SK-MEL-5 (cell line): ENCODE measurements at places on chromosomes 11 and 22. TPM values are rescaled to one million over a fixed set of nuclear protein-coding genes. Genes with fewer than 3 reads are reported as not detected.

- peak; percentile 59 for DNase-seq
Measured at GRCh38 chr11:99015634-99016454, 4.9 kb upstream of the CNTN5 start.

- no peak for DNase-seq
Measured at GRCh38 chr11:79159657-79160450, 281.0 kb downstream of the TENM4 start.

Gene WNT11
- total RNA-seq: 0.08 and 0.16 TPM in 2 replicates

GRCh38 chr11:117394221-117394925 is 66.7 kb downstream of the CEP164 start:
- no peak for DNase-seq

Gene C22orf15
- not detected in 2 replicates for total RNA-seq

GRCh38 chr11:111942829-111943228 is 5.7 kb downstream of the DIXDC1 start:
- no peak for DNase-seq

DNA sequence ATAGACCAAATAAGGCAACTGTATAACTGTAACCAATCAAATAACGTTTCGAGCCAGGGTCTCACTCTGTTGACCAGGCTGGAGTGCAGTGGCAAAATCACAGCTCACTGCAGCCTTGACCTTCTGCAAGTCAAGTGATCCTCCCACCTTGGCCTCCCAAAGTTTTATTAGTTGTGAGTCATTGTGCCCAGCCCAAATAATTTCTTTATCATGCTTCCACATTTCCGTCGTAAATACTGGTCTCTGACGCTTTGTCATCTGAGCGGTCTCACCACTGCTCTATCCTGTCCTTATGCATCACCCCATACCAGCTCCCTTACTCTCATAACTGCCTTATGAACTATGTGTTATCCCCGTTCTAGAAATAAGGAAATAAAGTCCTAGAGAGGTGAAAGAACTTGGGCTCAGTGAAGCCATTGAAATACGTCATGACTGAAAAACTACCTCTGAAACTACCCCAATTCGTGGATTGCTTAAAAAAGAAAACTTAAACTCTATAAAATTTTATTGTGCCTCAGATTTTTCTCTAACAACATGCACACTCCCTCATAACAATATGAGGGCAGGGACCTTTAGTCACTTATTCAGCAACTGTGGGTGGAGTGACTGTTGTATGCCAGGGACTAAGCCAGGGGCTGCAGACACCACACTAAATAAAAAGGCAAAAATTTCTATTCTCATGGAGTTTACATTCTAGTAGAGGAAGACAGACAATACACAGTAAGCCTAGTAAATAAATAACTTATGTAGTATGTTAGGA is 15.8 kb upstream of the RTN4RL2 start:
- DNase-seq: no peak

GRCh38 chr22:48782811-48783511 is 1044.7 kb downstream of the BRD1 start:
- DNase-seq: peak; percentile 59

DNA sequence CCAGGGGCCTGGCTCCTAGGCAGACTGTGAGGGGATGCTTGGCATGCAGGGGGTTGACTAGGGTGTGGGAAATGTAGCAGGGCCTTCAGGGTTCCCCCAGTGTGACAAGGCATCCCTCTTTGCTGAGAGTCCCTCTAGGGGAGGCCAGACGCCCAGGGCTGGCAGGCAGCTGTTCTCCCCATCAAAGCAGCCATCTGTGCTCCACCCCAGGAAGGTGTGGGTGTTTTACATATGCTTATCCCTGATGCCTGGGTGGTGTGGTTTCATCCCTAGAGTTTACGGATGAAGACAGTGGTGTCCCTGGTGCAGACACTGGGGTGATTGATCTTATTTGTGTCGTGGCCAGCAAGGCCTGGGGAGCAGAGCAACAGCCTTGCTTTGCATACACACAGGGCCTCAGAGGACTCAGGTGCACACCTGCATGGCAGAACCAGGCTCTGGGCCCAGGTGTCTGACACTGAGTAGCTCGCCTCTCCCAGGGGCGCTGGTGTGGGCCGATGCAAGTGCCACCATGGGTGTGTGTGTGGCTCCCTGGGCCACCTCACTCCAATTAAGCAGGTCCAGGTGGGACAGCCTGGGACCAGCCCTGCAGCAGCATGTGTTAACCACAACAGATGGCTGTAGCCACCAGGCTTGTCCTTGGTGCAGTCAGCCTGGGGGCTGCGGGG is 74.2 kb downstream of the MED15 start:
- no peak for DNase-seq

DNA sequence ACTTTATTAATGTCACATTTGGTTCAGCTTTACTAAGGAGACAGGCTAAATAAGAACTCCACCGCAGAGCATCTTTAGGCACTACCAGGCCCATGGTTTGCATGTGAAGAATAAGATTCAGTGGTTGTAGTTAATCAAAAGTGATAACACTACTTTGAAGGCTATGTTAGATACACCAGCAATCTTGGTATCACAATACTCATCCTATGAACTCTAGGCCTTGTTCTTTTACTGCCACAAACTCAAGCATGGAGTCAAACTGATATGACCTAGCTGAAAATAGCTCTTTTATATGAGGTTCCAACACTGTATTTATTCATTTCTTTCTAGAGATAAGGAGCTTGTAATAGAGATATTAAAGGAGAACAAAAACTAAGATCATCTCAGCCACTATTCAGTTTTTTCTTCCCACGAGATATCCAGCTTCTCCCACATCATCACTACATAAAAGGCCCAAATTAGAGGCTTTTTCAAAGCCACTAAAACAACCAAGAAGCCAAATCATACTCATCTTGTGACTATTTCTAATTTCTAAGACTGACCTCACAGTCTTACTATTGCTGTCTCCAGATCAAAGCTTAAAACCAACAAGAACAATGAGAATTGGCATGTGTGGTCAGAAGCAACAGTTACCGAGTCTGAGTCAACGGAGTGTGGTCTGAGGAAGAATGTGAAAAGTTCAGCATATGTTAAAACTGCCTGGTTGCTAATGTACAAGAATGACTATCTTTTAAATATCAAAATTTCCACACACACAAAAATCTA is 25.1 kb upstream of the GUCY1A2 start:
- peak; percentile 55 for DNase-seq

Gene GUCY1A2
- total RNA-seq: 0.27 and 0.34 TPM in 2 replicates

GRCh38 chr11:64510759-64511158 is 80.3 kb upstream of the SLC22A12 start:
- no peak for DNase-seq

DNA sequence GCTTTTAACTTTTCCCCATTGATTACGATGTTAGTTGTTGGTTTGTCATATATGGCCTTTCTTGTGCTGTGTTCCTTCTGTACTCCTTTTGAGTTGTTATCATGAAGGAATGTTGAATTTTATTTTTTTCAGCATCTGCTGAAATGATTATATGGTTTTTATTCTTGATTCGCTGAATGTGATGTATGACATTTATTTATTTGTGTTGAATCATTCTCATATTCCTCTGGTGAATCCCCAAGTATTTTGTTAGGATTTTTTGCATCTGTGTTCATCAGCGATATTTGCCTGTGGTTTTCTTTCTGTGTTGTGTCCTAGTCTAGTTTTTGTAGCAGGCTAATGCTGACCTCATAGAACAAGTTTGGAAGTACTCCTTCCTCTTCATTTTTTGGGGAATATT is 78.2 kb downstream of the GGT1 start:
- no peak for DNase-seq

GRCh38 chr11:130125638-130126037 is 33.9 kb upstream of the ST14 start:
- DNase-seq: no peak

Gene PHRF1
- 22.0 and 22.6 TPM in 2 replicates for total RNA-seq

DNA sequence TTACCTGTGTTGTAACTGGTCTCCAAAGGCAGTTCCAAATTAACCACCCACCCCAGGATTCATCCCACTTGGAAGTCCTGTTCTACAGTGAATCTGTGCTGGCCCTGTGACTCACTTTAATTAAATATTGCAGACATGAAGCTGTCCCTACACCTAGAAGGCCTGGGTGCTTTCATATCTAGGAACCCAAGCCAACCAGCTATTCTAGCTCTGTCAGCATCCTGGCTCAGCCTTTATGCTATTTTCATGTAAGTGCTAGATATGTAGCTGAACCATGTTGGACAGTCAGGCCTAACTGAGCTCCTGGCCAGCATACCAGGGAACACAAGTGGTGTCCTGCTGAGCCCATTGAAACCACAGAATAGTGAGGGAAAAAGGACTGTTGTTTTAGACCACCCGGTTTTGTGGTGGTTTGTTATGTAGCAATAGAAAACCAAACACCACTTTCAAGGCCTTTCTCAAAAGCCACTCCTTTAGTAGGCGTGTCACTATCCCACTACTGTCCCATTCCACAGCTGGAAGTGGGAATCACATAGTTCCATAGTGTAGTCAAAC is 30.3 kb downstream of the CNTF start:
- DNase-seq: no peak

DNA sequence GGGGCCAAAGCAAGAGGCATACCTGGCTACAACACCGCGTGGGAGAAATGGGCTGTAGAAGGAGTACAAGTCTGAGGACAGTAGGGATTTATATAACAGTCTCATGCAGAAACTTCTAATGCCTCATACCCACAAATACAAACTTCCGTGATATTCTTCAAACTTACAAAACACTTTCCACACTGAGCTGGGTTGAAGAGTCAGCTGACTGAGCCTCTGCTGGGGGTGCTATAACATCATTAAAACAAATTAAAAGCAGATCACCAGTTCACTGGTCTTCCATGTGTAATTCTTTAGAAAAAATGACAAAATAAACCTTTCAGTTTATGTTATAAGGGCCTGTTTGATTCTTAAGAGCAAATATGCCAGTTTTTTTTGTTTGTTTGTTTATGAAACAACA is 92.0 kb downstream of the MUC15 start:
- no peak for DNase-seq

Gene LRRN4CL
- 1.1 and 1.3 TPM in 2 replicates for total RNA-seq

Gene FAT3
- not detected in 2 replicates for total RNA-seq
